ENCODE measurements at places on chromosomes 6 and 20.

DNA sequence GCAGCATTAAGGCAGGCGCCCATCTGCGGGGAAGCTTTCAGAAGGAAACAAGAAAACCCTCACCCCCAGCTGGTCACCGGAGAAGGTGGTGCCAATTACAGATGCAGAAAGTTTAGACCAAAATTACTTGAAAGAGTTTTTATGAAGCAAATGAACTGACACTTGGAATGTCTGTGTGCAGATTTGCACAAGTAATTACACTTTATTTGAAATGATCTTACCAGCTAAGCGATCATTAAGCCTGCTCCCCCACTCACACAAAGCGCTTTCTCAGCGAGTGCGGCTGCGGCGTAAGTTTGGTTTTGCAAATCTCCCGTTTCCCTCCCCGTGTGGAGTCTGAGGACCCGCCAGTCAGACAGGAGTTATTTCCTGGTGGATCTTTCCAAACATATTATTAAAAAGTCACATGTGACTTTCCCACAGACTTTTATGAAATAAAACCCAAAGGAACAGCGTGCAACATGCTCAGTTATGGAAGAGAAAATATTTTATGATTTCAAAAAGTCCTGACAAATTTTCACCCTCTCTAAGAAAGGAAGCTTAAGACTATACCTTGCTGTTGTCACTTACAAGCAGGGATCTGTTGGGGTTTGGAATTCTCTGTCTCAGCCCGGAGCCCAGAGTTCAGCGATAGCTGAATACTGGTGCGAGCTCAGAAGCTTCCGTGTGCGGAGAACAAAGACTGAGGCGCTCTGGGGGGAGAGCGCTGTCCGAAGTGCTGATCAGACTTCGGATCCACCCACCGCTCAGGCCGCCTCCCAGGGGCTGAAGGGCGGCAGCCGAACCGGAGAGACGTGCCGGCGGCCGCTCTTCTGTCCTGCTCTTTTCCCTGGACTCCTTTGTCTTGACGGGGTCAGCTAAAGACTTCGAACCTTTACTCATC is 2.7 kb upstream of the MYT1 start:
- peak; percentile 37 for DNase-seq

GRCh38 chr20:50725724-50726005 is 5.7 kb upstream of the PARD6B start:
- no peak for DNase-seq

DNA sequence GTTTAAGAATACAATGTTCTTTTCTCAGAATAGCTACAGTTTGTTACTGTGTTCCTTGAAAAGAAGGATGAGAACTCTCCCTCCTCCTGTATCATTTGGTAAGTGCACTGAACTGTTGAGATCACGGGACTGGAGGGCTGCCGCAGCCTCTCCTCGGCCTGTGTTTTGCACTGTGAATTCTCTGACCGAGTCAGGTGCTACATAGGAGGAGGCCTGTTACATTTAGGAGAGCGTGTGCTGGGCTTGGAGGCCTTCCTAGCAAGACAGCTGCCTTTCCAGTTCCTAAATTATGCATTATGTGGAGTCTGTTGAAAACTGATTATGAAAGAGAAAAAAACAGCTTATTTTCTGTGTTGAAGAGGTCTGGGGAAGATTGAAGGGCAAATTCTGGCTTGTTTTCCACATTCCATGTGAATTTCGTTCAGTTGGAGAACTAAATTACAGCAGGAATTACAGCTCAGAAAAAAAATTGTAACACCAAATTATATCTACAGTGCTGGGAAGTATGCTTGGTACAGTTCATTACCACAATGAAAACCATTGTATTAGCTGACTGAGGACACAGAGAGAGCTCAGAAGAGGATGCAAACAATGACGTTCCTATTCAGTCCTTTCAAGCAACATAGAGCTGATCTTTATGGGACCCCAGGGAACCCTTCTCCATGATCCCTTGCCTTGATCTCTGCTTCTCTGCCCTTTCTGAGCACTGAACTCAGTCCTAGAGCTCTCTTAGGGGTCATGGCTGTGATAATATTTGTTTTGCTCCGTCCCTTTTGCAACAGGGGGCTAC is 2.8 kb downstream of the TMC2 start:
- no peak for DNase-seq

- DNase-seq = no peak
Observed at GRCh38 chr6:170453586-170454511, 99.3 kb downstream of the PSMB1 start.
